Fibroblast of skin of back (primary cell): ENCODE measurements at places on chromosomes 2 and 18.

- no peak for DNase-seq
Observed at GRCh38 chr18:35050705-35051195, 9.5 kb downstream of the MAPRE2 start.

DNA sequence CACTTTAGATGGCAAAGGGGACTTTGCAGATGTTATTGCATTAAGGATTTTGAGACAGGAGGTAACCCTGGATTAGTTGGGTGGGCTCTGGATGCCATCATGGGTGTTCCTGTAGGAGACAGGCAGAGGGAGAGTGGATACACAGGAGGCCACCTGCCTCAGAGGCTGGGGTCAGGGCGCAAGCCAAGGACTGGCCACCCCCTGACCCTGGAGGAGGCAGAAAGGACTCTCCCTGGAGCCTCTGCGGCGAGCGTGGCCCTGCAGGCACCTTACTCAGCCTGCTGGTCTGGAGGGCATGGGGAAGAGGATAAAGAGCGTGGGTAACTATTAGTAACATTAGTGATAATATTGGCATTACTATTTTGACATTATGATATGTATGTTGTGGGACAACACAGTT lies 21.6 kb upstream of the OTOS start:
- DNase-seq, result no peak

- peak; percentile 85 for DNase-seq
Observed at GRCh38 chr2:200966770-200967169, 3.3 kb upstream of the ORC2 start.

DNA sequence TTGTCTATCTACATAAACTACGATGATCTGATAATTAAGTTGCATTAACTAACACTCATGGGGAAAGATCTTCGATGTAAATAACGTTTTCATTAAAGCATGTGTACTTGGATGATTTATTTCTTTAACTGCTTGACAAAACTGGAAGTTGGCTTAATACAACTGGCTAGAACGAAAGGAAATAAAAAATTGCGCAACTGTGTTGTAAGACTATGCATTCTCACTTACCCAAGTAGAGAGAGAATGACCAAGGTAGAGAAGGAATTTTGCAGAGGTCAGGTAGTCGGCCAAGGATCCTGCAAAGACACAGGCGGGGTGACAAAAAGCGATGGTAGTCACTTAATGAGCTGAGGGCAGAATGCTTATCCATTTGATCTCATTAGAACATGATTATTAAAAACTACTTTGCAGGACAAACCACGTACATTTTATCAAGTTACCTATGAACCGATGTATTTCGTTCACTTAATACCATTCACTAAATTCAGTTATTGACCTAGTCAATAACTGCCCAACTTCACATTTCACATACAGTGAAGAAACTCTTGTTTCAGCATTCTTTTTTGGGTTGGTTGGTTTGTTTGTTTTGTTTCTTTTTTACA lies 900 bp downstream of the SLC40A1 start:
- DNase-seq, result no peak

GRCh38 chr2:80185091-80185490 lies 119.5 kb downstream of the LRRTM1 start:
- no peak for DNase-seq

GRCh38 chr18:13836559-13836958 lies 12.6 kb downstream of the MC5R start:
- DNase-seq, result no peak
